ENCODE measurements at places on chromosomes 5 and 9.

DNA sequence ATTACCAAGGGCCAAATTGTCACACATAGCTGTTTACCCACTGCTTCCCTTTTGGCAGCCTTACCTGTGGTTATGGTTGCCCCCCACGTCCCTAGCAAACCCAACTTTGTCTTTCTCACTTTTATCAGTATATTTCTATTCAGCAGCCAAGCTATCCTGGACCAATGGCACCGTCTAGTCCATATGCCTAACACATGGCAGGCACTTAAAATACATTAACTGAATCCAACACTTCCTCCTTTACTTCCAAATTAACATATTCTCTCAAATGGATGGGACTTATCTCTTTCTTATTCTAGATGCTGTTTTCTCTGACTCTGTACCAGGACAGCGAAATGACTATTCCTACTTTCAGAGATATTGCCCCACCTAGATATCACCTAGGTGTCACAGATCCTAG, 50.9 kb upstream of the SLC44A1 start:
- no peak for DNase-seq

DNA sequence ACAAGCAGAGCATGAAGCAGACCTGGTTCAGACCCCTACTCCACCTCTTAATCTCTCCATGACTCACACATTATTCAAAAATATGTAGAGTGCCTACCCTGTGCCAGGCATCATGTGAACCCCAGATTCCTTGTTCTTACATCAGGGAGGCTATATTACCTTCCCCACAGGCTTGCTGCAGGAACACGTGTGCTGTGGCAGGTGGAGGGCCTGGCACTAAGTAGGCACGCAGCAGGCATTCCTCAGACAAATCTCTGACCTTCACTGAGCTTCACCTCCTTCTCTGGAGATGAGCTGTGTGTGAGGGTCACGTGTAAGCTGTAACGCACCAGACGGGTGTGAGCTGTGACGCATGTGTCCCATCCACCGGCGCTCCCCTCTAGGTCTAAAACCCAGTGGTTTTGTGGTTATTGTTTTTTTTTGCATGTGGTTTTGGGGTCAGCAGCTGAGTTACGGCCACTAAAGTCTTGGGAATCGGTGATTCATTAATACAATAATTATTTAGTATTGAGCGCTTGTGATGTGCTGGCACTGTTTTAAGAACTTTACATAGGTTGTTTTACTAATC, 30.3 kb downstream of the ANGPTL2 start:
- DNase-seq = no peak

GRCh38 chr9:88991066-88992034, at the start of gene S1PR3:
Gene S1PR3 (plus strand): TSS chr9:88991468. CDS start chr9:89001201, 9,733 bp downstream.
- peak; percentile 17 for DNase-seq

DNA sequence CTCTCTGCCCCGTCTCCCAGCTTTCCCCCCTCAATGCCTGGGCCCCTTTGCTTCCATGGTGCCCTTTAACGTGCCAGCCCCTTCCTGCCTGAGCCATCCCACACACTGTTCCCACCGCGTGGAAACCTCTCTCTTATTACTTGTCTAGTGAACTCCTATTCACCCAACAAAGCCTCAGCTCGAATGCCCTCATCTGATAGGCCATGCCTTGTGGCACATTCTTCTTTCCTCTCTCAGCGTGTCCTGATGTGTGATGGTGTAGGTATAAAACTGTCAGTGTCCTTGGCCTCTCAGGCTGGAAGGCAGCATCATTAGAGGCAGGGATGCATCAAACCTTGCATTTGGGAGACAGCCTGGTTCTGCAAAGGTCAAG, 152.3 kb downstream of the OLFM1 start:
- DNase-seq = no peak

- DNase-seq = no peak
These were observed 407.7 kb downstream of the PDE4D start for GRCh38 chr5:59485629-59486439.

- no peak for DNase-seq
These were observed 6.9 kb downstream of the CCNI2 start for GRCh38 chr5:132754111-132754510.

DNA sequence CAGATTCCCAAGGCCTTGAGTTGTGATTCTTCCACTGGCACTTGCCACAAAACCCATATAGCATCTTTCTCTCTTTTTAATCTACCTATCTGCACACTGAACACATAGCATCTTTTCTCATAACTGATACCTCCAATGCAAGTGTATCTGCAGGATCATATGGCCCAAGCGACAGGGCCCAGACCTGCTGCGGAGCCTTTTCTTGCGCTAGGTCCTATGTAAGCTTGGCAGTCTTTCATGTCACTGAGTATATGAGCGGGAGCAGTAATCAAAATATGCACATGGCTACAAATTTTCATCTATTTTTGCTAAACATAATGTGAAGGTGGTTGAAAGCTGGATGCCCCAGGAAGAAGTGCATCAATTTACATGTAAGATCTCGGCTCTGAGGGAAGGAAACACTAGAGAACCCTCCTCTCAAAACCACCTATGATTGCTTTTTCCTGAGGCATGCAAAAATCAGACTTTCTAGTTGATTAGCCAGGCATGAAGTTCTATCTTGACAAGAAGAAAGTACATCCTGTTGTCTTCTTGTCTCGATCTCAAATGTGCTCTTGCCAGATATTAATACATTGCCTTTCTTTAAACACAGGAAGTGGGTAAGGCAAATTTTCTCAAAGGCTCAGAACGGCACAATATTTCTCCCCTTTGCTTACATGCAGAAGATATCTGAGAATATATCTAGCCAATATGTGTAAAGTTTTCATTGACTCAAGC, 26.9 kb upstream of the CEMIP2 start:
- no peak for DNase-seq

- no peak for DNase-seq
These were observed 498.2 kb upstream of the CD180 start for GRCh38 chr5:67694810-67695191.

- DNase-seq = no peak
These were observed 531.2 kb upstream of the ZNF608 start for GRCh38 chr5:125277494-125278154.

GRCh38 chr9:105967797-105968196, 273.5 kb downstream of the TMEM38B start:
- no peak for DNase-seq

All from stimulated activated CD4-positive, alpha-beta T cell treated with anti-CD3 and anti-CD28 coated beads, Interleukin-1b, Interleukin-23, amount 100 ng/mL, for 1 hour (primary cell).